ENCODE measurements at places on chromosomes 6 and 20.

DNA sequence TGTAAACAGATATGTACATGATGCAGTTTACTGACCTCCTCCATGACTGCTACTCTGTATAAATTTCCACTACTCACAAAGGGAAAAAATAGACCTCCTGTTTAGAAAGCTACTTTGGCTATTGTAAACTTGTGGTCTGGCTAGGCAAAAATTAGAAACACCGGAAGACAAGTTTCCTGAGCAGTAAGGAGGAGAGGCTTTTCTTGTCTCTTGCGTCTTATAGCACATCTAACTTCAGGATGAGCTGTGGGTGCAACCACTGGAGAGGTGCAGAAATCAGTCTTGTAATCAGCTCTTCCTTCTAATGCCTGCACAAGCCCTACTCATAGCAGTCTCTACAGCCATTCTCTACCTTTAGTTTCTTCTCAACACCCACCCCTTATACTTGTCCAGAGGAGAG is 296.5 kb upstream of the SLC35B3 start:
- DNase-seq = no peak

DNA sequence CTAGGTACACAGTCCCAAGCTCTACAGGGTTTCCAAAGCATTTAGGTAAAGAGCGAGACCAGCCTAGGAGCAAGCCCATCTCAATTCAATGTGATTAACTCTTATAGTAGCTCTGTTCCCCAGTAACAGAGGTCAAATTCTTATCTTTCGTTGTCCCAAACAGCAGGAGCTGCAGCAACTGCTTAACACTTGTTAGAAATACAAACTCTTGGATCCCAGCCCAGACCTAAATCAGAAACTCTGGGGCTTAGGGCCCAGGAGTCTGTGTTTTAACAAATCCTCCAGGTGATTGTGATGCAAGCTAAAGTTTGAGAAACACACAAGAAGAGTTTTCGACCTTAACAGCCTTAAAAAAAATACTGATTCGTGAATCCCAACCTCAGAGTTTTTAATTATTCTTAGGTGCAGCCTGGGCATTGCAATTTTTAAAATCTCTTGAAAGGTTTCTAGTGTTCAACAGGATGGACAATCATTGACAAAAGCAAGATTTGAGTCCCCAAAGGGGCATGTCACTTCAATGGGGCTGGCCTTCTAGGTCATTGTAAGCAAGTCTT is 127.4 kb upstream of the HCRTR2 start:
- DNase-seq = peak; percentile 11

DNA sequence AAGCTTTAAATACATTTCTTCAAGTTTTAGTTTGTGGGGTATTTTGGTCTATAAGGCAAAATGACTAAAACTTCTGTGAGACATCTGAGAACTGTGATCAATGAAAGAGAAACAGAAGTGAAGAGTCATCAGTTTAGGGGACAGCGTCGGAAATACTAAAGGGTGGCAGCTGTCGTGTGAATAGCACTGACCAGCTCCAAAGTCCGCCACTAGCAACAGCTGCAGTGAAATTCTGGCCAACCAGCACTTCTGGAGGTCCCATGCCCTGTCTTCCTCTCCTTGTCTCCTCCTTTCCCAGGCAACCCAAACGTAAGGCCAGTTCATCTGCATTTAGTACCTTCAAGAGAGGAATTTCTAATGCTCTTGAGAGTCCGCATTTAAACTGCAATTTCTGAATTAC is 87.5 kb downstream of the DACT2 start:
- DNase-seq = no peak

DNA sequence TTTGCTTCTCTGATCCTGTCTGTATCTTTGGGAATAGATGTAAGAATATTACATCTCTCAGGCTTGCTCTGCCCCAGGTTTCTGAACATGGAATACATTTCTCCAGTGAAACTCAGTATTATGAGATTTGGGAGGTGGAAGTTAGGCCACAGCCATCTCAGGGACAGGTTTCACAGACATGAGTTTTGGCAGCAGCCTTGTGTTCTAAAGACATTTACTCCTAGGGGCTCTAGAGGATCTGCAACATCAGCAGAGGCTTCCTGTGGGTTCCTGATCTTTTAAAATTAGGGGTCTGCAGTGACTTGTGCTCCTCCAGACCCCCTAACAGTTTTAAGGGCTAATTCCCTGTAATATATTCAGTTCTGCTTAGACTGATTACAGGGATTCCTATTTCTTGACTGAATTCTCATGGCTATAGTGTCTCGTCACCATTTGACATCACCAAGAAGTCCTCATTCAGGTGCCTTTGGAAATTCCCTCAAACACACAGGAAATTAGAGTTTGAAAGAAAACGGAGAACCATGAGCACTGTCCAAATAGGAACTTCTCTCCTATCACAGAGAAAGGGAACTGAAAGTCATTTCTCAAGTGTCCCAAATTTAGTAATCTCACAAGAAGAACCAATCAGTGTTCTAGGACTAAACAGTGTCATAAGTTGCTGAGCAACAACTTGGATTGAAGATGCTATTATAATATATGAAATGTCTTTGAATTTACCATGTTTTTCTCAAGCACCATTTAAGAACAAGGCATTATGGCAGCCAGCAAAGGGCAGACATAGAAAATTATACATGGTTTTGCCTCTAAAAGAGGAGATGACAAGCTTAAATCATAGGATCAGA is 2.5 kb upstream of the HLA-DRA start:
- no peak for DNase-seq

Measured in hepatocyte (in vitro differentiated cells).